ENCODE measurements at places on chromosomes 2 and 18. TPM values are rescaled to one million over a fixed set of nuclear protein-coding genes. Genes with fewer than 3 reads are reported as not detected.

The C1QL2 gene
- total RNA-seq: not detected

The MAP3K20 gene
- total RNA-seq: 33.7 TPM

The HOXD12 gene
- total RNA-seq: 0.27 TPM

The ATP5MC3 gene
- 172 TPM for total RNA-seq

The KCNJ13 gene
- 0.35 TPM for total RNA-seq

The MC2R gene
- total RNA-seq: not detected

The SERPINB4 gene
- not detected for total RNA-seq

The HRH4 gene
- total RNA-seq: not detected

The RDH14 gene
- 22.3 TPM for total RNA-seq

The STPG4 gene
- not detected for total RNA-seq

The DTNA gene
- 10.9 TPM for total RNA-seq

GRCh38 chr2:46197672-46198071 lies 99.5 kb upstream of the EPAS1 start:
- H3K27me3 ChIP-seq: no peaks in the 10 kb centered on the region
- H3K4me3 ChIP-seq: no peak overlapping the region
- peaks cover 5% of the 10 kb centered on the region for H3K4me1 ChIP-seq
- H3K36me3 ChIP-seq: no peaks in the 10 kb centered on the region

DNA sequence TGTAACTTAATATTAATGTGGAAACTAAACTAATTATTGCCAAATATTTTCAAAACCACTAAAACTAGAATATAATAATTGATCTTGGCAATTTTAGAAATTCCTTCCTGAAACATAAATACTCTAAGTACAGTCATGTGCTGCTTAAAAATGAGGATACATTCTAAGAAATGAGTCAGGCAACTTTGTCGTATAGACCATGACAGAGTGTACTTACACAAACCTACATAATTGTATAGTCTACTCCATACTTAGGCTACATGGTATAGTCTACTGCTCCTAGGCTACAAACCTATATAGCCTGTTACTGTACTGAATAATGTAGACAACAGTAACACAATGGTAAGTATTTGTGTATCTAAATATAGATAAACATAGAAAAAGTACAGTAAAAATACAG lies 27.6 kb downstream of the FEZ2 start:
- peak overlapping the region; percentile 60 for H3K27ac ChIP-seq
- no peak overlapping the region for H3K4me3 ChIP-seq
- peaks cover 46% of the 10 kb centered on the region for H3K4me1 ChIP-seq
- H3K27me3 ChIP-seq: no peaks in the 10 kb centered on the region

DNA sequence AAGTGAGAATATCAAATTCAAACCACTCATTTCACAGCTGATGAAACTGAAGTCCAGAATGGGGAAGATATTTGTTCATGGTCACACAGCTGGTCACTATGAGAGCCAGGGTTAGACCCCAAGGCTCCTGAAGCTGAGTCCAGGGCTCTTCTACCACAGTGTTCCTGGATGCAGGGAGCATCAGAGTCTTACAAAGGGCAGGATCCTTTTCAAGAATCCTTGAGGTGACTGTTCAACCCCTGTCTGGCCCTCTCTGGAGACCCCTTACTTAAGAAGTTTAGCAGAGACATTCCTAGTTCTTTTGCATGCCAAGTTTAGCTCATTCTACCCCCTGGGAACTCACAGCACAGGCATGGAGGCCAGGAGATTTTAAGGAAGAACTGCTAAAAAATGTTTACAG lies 15.7 kb downstream of the PROKR1 start:
- H3K4me3 ChIP-seq: no peak overlapping the region
- no peak overlapping the region for H3K27ac ChIP-seq
- no peaks in the 10 kb centered on the region for H3K36me3 ChIP-seq
- H3K4me1 ChIP-seq: no peaks in the 10 kb centered on the region

GRCh38 chr18:79736230-79736629 lies 56.6 kb downstream of the CTDP1 start:
- H3K36me3 ChIP-seq: peaks cover 38% of the 10 kb centered on the region
- no peak overlapping the region for H3K4me3 ChIP-seq
- no peak overlapping the region for H3K27ac ChIP-seq
- H3K27me3 ChIP-seq: no peaks in the 10 kb centered on the region
- no peak for DNase-seq

DNA sequence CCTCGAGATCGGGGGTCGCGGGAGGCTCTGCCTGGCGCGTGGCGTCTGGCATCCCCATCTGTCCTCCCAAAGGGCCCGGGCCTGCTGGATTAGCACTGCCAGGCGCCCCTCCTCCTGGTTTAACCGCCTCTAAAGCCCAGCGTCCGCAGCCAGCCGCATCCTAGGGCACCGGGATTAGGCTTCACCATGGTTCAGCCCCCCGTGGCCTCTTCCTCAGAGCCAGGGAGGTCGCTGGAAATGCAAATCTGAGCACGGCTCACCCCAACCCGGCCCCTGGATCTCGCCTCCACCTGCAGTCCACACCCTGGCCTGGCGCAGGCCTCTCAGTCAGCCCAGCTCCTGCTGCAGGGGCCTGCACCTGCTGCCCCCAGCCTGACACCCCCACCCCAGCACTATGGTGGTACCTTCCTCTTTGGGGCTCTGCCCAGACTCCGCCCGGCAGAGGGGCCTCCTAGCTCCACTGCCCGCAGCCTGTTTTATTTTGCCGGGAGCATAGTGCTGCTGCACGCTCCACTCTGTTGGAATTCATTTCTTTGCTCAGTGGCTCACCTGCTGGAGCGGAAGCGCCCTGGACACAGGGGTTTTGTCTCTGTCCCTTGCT lies 13.2 kb downstream of the PRELID3A start:
- H3K36me3 ChIP-seq: no peaks in the 10 kb centered on the region
- peaks cover 12% of the 10 kb centered on the region for H3K4me1 ChIP-seq
- H3K4me3 ChIP-seq: peak overlapping the region; percentile 78

- H3K36me3 ChIP-seq: no peaks in the 10 kb centered on the region
- no peak overlapping the region for H3K27ac ChIP-seq
- DNase-seq: no peak
Observed at GRCh38 chr2:85213404-85213803, 80.2 kb downstream of the TCF7L1 start.

DNA sequence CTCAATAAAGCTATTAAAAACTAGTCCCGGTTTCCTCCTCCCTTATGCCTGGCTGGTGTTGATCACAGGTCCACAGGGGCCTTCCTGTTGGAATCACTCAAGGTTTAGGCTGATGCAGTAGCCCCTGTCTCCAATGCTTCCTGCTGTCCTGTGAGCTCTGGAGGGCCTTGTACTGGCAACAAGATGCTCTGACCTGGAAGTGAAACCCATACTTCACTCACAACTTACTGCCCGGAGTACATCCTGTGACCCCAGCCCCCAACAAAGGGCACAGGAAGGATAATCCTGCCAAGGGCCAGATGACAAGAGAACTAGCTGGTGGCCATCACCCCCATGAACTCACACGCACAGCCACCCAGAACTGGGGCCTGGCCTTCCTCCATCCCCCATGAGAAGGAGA lies 50.3 kb downstream of the ZBTB7C start:
- no peaks in the 10 kb centered on the region for H3K36me3 ChIP-seq
- H3K4me3 ChIP-seq: no peak overlapping the region
- no peak for DNase-seq
- H3K27me3 ChIP-seq: no peaks in the 10 kb centered on the region

DNA sequence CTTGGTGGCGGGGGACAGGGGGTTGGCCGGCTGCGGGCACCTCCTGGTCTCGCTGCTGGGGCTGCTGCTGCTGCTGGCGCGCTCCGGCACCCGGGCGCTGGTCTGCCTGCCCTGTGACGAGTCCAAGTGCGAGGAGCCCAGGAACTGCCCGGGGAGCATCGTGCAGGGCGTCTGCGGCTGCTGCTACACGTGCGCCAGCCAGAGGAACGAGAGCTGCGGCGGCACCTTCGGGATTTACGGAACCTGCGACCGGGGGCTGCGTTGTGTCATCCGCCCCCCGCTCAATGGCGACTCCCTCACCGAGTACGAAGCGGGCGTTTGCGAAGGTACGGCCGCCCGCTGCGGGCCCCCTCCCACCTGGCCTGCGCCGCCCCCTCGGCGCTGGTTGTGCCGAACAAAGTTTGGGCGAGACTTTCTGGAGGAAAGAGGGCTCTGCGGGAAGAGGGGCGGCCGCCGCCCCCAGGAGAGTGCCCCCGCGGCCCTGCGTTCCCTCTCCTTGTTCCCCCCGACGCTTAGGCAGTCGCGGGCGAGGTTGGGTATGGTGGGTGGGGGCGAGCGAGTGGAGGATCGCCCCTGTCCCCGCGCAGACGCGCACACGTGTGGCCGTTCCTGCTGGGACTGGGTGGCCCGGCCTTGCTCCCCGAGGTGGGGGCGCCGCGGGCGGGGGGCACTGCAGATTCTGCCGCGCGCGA lies 866 bp downstream of the CRIM1 start:
- H3K27ac ChIP-seq: peak overlapping the region; percentile 85
- no peaks in the 10 kb centered on the region for H3K36me3 ChIP-seq
- peak overlapping the region; percentile 98 for H3K4me3 ChIP-seq
- H3K27me3 ChIP-seq: no peaks in the 10 kb centered on the region
- DNase-seq: peak; percentile 28

DNA sequence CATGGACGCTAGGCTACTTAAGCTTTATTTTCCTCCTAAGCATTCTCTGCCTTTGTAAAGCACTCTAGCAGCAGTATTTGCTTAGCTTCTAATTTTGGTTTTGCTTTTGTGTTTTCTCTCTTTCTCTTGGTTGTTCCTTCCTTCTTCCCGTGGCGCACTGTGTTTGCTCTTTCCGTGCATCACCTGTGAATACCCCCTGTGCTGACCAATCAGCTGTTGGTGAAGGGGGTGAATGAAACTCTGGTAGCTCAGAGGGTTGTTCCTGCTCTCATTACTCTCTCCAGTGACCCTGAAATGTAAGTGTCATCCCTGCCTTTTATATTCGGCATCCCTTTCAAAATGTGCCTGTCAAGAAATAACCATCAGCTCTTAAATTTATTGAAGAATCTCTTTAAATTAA lies 45.5 kb upstream of the TNFRSF11A start:
- no peak for DNase-seq
- no peak overlapping the region for H3K27ac ChIP-seq
- H3K4me3 ChIP-seq: no peak overlapping the region
- H3K36me3 ChIP-seq: peaks cover 13% of the 10 kb centered on the region

- no peaks in the 10 kb centered on the region for H3K27me3 ChIP-seq
- peaks cover 3% of the 10 kb centered on the region for H3K36me3 ChIP-seq
- peaks cover 4% of the 10 kb centered on the region for H3K4me1 ChIP-seq
- no peak for DNase-seq
- no peak overlapping the region for H3K4me3 ChIP-seq
- H3K27ac ChIP-seq: no peak overlapping the region
Observed at GRCh38 chr2:231181860-231182512, 16.4 kb upstream of the ARMC9 start.

- H3K27ac ChIP-seq: no peak overlapping the region
- no peak for DNase-seq
- H3K36me3 ChIP-seq: peaks cover 10% of the 10 kb centered on the region
Observed at GRCh38 chr2:25788457-25788856, 89.8 kb downstream of the ASXL2 start.

DNA sequence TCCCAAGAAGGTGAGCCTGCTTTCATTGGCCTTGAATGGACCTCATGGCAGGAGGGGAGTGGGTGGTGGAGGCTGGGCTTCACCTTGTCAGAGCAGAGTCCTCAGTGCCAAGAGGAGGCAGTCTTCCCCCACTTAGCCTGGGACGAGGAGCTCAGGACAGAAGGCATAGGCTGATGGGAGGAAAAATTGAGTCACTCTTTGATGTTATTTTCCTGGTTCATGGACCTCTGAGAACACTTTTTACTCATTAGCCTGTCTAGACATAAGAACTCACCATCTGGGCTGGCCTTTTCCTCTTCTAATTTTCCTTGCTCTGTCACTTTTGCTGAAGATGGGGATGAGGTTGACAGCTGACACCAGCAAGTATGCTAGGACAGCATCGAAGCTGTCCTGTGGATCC lies 225.7 kb upstream of the TNP1 start:
- no peak for DNase-seq
- H3K4me1 ChIP-seq: peaks cover 14% of the 10 kb centered on the region

Data from mesothelial cell of epicardium (in vitro differentiated cells).